ENCODE measurements at places on chromosomes 16 and 17.

GRCh38 chr16:66717112-66717675, 20.7 kb upstream of the CMTM4 start:
- DNase-seq = no peak

- DNase-seq = peak; percentile 58
These were observed 112.4 kb downstream of the SPECC1 start for GRCh38 chr17:20121359-20122253.

DNA sequence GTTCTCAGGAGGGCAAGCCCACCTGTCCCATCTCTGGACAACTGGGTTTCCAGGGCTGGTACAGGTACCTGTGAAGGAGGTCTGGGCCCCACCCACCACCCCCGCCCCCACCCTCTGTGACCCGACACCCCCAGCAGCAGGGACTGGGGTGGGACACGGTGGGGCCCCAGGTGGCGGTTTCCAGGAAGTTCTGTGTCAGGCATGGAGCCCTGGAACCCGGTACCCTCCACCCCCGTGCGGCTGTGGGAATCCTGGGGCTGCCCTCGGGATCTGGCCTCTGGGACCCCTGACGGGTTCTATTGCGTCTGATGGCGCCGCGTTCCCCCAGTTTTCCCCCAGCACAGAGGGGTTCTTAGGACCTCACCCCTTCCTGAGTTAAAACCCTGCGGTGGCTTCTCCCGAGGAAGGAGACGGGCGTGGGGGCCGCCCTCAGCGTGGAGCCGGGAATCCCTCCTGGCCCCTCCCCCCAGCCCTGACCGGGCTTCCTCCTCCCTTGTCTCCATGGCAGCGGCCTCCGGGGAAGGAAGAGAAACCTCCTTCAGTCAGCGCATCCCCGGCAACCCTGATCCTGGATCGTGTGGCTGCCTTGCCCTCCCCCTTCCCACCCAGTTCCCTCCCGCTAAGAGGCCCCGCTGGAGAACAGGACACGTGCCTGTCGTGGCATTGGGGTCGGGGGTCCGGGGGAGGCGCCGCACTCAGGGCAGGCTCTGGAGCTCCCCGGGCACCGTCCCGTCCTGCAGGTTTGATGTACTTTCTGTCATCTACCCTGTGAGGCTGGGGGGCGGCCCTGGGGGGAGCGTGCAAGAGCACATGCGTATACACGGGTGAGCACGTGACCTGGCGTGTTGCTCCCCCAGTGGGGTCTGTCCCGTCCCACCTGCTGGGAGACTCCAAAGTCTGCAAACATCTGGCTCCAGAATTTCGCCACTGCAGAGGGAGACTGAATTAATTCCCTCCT, 30.3 kb downstream of the CACNA1H start:
- DNase-seq = no peak

- peak; percentile 22 for DNase-seq
These were observed 593 bp upstream of the WDR45B start for GRCh38 chr17:82648742-82649331.

DNA sequence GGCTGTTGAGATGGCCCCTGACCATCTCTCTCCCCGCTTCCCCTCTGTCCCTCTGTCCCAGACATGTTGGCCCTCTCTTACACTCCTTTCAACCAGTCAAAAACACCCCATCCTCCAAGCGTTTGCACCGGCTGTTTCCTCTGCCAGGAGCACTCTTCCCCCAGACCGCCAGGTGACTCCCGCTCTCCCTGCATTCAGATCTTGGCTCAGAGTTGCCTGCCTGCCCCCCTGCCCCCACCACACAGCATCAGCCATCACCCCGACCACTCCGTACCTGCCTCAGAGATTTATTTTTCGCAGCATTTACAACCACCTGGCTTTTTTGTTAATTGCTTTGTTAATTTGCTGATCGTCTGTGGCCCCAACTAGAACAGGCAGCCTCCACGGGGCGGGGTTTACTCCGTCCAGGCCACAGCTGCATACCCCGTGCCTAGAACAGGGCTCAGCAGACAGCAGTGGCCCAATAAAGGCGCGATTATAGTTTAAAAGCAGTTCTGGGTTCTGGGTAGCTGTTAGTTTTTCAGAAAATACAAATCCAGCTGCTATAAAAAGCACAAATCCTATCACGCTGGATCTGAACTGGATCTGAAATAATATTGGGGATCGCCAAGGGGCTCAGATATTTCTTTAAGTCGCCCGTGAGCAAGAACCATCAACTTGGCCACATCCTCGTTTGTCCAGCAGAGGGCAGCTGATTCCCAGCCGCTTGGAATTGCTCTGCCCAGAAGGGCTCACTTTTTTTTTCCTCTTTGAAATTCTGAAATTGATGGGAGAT, 173.6 kb downstream of the IRF8 start:
- DNase-seq = peak; percentile 7

Data from activated gamma-delta T cell treated with anti-CD3 and anti-CD28 coated beads, Interleukin-2, amount 50 U/mL, for 16 hours (primary cell).